Activated CD4-positive, CD25-positive, alpha-beta regulatory T cell (primary cell): ENCODE measurements at places on chromosomes 4 and X.

DNA sequence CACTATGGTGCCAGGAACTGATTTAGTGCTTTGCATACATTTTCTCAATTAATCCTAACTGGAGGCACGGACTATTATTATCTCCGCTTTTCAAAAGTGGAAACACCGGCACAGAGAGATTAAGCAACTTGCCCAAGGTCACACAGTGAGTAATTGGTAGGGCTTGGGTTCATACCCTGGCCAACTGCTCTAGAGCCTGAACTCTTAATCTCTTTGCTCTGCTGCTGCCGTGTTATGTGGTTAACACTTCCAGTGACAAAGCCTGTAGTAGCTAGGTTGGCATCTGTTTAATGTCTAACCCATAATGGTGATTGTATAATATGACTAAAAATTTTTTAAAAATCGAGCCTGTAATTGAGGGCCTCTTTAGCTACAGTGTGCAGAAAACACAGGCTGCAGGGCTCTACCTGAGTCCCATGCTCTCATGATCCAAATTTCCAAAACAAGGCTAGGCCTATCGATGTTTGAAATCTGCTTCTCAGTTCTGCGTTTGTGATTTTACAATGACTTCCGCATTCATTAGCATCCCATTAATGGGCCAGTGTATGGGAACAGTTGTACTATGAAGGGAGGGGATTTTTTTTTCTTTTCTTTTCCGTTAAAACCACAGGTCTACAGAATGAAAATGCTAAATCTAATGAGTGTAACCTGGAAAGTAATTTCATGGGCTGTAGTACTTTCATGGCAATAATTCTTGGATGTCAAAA lies 219.3 kb upstream of the JADE1 start:
- DNase-seq, result no peak

GRCh38 chrX:45261005-45261404 lies 60.3 kb upstream of the DIPK2B start:
- DNase-seq, result no peak

- DNase-seq, result no peak
Observed at GRCh38 chr4:125323654-125324053, 8.9 kb downstream of the FAT4 start.

DNA sequence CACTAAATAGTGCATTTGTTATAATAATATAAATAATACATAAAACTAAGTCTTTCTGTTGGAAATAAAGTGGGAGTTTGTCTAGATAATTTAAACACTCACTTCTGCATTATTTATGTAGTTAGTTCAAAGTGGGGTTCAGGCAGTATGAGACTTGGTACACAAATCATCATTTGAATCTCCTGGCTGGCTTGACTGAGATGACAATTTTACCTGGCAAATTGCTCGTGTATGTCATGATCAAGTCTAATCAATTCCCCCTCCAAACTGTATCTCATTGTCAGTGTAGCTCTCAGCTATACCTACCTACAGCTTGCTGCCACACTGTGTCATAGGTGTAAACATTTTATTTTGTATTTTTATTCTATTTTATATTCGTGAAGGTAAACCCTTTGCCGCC lies 563.4 kb upstream of the TENM3 start:
- no peak for DNase-seq

GRCh38 chrX:7620560-7620959 lies 222.4 kb upstream of the VCX start:
- no peak for DNase-seq

DNA sequence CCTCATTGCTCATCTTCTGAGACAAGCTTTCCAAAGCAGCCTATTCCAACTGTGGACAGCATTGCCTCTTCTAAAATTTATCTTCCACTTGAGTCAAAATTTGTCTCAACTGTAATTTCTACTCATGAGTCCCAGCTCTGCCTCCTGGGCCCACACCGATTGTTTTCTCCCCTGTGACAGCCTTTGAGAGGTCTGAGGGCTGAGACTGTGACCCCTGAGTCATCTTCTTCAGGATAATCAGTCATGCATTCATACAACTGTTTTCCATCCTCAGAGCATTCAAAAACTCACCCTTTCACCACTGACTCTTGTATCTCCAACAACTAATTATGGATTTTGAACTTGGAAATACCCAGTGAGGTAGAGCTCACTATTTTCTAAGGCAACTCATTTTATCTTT lies 228.1 kb downstream of the EDA2R start:
- DNase-seq, result no peak

GRCh38 chr4:152616804-152617203 lies 63.0 kb downstream of the TMEM154 start:
- DNase-seq, result no peak

DNA sequence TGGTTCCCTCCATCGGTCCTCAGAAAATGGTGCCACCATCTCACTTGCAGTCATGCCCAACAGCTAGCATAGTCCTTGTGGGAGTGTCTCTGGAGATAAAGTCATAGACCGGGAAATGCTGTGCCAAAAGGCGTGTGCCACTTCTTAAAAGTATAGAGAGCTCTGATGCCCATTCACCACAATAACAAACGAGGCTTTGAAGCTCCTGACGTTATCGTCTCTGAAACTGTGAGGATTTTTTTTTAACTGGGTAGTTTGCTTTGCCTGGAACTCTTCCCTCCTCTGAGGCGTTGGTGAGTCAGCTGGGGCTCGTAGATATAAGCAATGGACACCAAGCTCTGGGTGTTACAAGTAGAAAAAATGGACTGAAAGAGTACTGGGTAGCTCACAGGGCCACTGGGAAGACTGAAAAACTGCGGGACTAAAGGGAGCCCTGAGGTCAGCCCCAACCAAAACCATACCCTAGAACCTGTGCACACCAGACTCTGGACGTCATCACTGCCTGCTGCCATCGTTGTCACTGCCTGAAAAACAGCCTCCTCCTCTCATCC lies 89.4 kb upstream of the TRIM2 start:
- no peak for DNase-seq

DNA sequence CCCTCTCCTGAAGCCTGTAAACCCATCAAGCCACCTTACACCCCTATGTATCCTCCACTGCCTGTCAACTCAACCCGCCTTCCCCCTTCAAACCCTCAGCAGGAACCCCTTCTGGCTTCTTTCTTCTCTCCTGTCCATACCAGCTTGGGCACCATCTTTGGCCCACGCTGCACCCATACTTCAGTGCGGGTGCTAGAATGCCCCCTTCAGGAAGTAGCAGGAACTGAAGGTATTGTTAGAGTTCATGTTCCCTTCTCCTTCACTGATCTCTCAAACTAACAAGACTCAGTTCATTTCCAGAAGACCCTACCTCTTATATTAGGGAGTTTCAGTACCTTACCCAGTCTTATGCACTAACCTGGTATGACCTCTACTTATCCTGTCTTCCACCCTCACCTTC lies 1.5 kb upstream of the UGT2B17 start:
- DNase-seq, result no peak

GRCh38 chrX:71547339-71547738 lies 14.4 kb downstream of the OGT start:
- DNase-seq, result no peak

DNA sequence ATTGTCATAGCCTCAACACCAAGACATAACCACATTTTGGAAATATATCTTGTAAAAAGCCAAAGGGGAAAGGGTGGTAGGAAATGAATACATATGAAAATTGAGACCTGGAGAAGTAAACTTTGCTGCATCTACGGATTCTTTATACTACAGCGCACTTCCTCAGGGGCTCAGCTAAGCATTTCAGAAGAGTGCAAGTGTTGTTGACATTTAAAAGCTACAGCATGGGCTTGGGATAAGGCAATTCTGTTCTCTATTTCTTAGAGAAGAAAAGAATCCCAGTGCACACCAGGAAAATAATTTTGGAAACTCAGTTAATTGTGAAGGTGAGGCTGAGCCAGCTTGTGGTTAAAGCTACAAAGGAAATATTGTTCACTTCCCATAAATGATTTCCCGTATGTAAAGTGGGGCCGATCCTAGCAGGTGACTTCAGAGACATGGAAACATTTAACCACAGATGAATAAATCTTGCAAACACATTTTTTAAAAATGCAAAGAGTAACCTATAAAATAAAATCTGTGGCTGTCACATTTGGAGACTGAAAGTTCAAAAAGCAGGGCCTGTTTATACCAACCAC lies 12.6 kb upstream of the GBA3 start:
- no peak for DNase-seq

GRCh38 chr4:113979148-113979904 lies at the start of gene ARSJ:
Gene ARSJ (minus strand): TSS chr4:113979647. CDS start chr4:113978834, 813 bp downstream.
- no peak for DNase-seq

GRCh38 chr4:180152831-180153230 lies 2090.4 kb upstream of the TENM3 start:
- DNase-seq, result no peak

- no peak for DNase-seq
Observed at GRCh38 chr4:54593795-54594322, 63.9 kb upstream of the KIT start.

GRCh38 chrX:124836786-124837185 lies 482.9 kb upstream of the TEX13C start:
- DNase-seq, result no peak

DNA sequence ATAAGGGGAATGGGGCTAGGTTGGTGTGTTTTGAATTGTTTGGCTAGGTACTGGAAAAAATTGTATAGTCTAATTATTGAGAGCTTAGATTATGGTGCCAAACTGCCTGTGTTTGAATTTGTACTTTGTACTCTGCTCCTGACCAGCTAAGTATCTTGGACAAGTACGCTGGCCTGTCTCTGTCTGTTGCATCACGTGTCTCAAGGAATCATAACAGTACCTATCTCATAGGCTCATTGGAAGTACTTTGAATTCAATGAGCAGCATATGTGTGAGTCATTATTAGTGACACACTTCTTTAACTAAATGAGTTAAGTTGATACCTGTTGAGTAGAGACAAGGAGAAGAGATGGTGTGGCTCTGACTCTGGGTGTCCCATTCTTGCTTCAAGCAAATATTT lies 69.5 kb upstream of the MND1 start:
- no peak for DNase-seq

GRCh38 chrX:1657367-1658070 lies 42.7 kb downstream of the ASMT start:
- DNase-seq, result peak; percentile 10

- DNase-seq, result no peak
Observed at GRCh38 chrX:53474707-53475106, 40.5 kb upstream of the HSD17B10 start.

GRCh38 chr4:140344621-140345020 lies 28.8 kb upstream of the SCOC start:
- no peak for DNase-seq
